ENCODE measurements at places on chromosomes 7 and 10.

- DNase-seq: no peak
These were observed 72.0 kb downstream of the SCRN1 start for GRCh38 chr7:29917641-29918040.

- DNase-seq: peak; percentile 79
These were observed 1.1 kb downstream of the ADRA2A start for GRCh38 chr10:111077785-111078504.

- DNase-seq: no peak
These were observed 23.1 kb downstream of the TCAF1 start for GRCh38 chr7:143878884-143879283.

DNA sequence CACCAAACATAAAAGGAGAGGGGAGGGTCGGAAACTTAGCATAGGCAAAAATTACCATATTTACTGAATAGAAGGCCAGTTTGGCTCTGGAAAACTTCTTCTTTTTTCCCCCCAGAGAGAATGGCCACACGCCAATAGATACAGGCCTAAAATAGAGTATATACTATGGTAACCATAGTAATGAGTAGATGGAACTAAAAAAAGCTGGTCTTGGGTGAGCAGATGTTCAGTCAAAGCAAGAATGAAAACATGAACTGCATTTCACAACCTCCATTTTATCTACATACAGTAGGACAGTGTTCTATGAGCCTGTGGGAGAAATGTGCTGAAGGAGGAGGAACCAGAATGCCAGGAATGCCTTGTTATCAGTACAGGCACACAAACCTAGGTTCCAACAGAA is 141.7 kb upstream of the SEMA3A start:
- no peak for DNase-seq

DNA sequence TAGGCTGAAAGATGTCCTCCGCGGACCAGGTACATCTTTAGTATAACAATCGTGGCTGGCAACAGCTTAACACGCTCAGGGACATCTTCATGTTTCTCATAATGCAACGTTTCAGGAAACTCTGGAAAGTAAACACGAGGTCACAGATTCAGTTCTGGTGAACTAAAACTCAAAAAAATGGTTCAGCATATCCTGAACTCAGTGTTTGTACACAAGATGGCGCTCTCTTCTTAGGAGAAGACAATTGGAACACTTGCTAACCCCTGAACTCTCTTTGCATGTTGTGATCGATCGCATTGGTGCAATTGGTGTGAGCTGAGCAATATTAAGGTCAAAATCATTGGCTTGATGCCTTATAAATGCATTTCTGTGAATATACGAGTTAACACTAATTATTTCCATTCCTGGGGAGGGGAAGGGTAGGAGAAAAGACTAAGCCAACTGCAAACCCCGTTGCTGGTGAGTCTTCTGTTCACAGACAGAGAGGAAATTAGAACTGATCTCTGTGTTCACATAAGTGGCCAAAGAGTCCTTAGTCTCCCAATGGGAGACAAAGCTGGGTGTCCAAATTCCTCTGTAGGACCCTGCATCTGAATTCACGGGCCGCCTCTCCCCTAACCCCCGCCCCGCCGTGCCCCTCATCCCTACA is 52.6 kb upstream of the FAM180A start:
- peak; percentile 43 for DNase-seq

- no peak for DNase-seq
These were observed 49.7 kb downstream of the PPP1R9A start for GRCh38 chr7:94957061-94957460.

DNA sequence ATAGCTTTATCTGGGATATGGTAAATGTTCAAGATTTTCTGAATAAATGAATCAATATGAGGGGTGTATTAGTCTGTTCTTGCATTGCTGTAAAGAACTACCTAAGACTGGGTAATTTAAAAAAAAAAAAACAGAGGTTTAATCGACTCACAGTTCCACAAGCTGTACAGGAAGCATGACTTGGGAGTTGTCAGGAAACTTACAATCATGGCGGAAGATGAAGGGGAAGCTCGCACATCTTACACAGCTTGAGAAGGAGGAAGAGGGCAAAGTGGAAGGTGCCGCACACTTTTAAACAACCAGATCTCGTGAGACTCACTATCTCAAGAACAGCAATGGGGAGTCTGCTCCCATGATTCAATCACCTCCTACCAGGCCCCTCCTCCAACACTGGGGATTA is 32.5 kb upstream of the OTUD1 start:
- DNase-seq: no peak

DNA sequence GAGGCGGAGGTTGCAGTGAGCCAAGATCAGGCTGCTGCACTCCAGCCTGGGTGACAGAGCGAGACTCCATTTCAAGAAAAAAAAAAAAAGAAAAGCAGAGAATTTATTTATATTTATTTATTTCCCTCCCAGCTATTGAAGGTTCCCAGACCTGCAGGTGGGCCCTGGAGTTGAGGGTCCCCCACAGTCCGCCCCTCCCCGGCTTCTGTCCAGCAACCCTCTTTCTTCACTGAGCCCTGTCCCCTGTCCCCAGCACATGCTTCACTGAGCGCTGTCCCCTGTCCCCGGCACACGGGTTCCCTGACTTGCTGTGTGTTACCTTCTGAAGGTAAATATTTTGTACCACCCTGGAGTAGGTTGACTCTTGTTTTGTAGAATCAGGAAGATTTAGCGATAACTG is 301.7 kb upstream of the PITRM1 start:
- no peak for DNase-seq

GRCh38 chr7:133126422-133126821 is 44.5 kb upstream of the CHCHD3 start:
- DNase-seq: no peak

- no peak for DNase-seq
These were observed 392.9 kb downstream of the KCNMA1 start for GRCh38 chr10:77244746-77245145.

DNA sequence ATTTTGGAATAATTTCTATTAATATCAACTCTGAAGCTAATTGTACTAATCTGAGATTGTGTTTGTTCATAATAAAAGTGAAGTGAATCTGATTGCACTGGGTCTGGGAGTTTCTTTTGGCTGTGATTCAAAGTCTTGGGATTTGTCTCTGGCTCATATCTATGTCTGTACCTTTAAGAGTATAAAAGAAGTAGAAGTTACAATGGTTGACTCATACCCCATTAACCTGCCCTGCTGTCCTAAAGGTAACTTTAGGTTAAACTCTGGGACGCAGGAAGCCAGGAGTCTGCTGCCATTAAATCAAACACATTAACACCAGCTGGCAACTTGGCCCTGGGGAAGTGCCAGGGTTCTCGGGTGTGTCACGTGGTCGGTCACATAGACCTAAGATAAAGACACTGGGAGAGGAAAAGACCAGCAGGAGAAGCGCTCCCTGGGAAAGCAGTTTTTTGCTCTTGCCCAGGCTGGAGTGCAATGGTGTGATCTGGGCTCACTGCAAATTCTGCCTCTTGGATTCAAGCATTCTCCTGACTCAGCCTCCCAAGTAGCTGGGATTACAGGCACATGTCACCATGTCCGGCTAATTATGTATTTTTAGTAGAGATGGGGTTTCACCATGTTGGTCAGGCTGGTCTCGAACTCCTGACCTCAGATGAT is 17.8 kb downstream of the SCD start:
- no peak for DNase-seq

- DNase-seq: no peak
These were observed 33.6 kb downstream of the TRRAP start for GRCh38 chr7:98911916-98912315.

- DNase-seq: peak; percentile 66
These were observed 58.8 kb downstream of the INSIG1 start for GRCh38 chr7:155356323-155357105.

DNA sequence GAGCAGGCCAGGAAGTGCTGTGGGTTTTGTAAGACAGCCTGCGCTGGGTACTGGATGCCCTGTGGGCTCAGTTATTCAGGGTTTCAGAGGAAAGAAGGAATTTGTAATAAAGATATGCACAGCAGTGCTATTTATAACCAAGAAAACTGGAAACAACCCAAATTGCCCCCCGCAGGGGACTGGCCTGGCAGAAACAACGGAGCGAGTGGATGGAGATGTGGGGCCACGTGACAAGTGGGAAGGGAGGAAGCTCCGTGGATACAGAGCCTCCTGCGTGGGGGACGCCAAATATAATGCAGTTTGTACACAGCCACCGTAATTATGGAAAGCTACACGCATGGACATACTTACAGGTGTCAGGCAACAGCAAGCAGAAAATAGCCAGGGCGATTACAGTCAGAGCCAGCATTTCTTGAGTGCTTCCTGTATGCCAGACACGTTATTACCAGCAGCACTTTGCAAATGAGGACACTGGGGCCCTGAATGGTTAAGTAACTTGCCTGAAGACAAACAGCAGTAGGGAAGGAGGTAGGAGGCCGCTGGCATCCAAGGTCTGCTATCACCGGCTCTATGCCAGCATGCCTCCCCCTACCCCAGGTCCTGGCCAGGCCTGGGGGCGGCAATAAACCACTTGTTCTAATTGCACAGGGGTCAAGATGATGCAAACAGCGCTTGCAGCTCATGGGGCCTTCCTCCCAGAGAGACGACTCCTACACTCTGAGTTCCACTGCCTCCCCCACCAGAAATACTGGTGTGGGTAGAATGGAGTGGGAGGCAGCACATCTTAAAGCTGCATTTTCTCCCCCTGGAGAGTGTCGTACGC is 8.7 kb upstream of the CAMK2B start:
- DNase-seq: no peak

GRCh38 chr10:97095701-97096260 is 90.0 kb downstream of the SLIT1 start:
- no peak for DNase-seq

DNA sequence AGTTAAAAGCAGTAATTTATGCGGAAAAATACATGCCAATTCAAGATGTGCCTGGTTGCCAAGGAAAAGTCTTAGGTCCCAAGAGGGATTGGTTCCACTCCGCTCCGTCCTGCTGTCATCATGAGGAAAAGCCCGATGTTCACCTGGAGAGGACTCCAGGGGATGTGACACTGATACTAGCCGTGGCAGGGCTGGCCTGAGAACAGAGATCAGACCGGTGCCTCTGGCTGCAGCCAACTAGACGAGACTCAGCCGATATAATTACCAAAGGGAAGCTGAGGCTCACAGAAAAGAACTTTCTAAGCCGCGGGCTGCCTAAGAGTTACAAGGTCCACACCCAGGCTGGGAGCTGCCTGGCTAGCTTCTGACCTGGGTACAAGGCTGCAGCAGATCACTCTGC is 81.3 kb upstream of the UNC5B start:
- DNase-seq: no peak

GRCh38 chr7:80634505-80634904 is 3.9 kb upstream of the CD36 start:
- no peak for DNase-seq

DNA sequence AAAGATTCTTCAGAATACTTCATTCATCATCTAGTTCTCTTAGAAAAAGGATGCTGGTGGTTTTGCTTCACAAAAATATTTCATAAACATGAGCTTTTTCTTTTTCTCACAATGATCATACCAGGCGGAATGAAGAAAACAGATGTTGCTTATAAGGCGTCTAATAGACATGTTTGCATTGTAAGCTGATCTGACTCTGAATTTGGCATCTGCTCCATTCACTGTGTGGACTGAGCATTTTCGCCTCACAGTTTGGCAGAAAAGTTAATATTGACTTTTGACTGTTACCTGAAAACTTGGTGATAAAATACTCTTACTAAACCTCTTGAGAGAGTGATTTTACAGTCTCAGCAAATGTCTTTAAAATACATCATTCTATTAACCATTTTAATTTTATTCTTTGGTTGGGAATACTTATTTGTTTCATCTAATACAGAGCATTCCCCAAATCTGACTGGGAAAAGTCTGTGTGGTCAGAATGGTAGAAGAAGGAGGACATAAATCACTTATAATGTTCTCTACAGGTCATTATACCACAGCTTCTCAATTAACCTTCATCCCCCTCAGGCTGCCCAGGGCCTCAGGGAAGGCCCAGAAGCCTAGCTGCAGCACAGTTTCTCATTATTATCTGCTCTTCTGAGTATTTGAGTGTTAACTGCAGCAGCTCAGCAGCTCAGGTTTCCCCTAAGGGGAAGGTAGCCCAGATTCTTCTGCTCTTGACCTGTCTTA is 121.6 kb upstream of the KAT6B start:
- DNase-seq: no peak
